ENCODE measurements at places on chromosomes 11 and 22.

- no peak for DNase-seq
Observed at GRCh38 chr11:118415739-118416068, 14.3 kb downstream of the ATP5MG start.

GRCh38 chr11:99316776-99317520 is 296.2 kb downstream of the CNTN5 start:
- no peak for DNase-seq

GRCh38 chr11:45890886-45891550 is 5.6 kb downstream of the MAPK8IP1 start:
- DNase-seq: no peak

GRCh38 chr11:71305041-71305440 is 52.7 kb upstream of the SHANK2 start:
- no peak for DNase-seq

DNA sequence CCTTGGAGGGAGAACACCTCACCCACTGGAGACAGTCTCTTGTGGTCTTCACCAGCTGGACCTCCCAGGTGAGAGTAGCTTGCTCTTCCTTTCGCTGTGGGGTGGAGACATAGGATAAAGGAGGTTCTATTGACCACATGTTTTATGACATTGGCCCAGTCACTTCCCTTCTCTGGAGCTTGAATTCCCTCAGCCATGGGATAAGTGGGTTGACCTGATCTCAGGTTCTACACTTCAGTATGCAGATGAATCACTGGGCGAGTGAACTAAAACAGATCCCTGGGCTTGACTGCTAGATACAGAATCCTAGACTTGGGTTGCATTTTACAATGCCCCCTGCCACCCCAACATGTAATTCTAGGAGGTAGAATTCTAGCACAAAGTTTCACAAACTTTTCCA is 54.8 kb upstream of the PRSS23 start:
- DNase-seq: no peak

- DNase-seq: no peak
Observed at GRCh38 chr11:125286486-125286885, 121.9 kb downstream of the PKNOX2 start.

DNA sequence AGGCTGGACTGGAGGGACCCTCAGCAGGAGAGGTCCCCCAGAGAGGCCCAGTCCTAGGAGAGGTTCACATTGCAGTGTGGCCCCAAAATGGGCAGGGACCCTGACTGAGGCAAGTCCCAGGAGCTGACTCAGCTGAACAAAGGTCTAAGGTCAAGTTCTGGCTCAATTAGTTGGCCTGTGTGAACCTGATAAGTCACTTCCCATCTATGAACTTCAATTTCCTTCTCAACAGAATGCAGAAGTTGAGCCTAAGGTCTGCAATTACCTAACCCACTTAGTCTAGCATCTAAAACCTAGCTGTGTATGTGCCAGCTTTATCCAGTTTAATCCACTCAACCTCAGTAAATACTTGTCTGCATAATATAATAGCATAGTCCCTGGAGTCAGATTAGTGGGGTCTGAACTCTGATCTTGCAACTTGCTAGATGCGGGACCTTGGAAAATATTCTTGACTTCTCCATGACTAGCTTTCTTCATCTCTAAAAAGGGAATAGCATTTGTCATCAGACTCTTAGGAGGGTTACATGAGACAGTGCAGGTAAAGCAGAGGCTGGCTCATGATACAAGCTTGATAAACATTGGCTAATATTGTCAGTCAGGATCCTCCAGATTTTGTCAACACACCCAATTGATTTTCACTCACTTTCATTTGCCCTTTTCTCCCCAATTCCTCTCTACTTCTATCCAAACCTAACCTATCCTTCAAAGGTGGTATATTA is 465.5 kb downstream of the INSC start:
- no peak for DNase-seq

DNA sequence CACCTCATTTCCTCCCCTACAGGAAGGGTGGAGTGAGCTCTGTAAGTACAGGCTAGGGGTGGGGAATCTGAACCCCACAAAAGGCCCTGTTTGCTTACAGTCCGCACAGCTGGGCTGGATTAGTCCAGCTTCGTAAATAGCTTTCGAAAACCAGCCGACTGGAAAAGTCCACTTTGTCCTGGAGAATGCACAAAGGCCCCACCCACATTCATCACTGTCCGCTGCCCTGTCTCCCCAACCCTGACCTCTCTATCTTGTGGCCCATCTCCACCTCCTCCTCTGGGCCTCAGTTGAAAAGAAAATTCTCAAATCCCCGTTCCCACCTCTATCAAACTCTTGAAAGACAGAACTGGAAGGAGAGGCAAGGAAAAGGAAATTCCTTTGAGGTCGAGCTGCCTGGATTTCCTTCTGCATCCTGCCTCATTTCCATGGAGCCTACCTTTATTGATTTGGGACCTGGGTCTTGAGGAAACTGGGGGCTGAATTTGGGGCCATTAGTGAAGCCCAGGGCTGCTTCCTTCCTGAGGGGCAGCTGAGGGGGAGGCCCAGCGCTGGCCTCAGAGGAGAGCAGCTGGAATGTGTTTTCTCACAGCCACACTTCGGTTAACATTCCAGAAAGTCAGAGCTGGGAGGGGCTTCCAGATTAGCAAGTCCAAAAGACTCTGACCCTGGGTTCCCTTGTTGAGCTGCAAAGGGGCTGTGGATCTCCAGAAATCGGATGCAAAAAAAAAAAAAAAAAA is 147.6 kb downstream of the FBXO7 start:
- no peak for DNase-seq

DNA sequence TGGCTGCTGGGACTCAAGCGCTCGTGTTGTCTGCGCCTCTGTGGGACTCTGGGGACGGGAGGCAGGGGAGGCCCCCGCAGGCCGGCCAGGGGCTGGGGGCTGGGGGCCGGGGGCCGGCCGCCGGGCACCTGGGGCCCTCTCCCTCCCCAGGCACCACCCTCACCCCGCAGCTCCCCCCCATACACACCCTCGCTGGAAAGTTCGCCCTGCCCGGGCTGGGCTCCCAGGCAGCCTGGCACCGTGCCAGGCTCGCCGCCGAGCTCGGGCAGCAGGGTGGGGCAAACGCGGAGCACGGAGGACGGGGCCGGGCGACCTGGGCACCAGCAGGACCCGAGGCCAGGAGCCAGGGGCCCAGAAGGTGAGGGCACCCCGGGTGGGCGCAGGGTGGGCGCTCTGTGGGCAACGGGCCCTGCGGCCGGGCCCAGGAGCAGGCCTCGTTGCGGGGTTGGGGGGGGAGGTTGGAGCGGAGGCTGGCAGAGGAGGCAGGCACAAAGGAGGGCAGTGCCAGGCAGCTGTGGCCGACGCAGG is 76.7 kb upstream of the WNT7B start:
- DNase-seq: peak; percentile 63

DNA sequence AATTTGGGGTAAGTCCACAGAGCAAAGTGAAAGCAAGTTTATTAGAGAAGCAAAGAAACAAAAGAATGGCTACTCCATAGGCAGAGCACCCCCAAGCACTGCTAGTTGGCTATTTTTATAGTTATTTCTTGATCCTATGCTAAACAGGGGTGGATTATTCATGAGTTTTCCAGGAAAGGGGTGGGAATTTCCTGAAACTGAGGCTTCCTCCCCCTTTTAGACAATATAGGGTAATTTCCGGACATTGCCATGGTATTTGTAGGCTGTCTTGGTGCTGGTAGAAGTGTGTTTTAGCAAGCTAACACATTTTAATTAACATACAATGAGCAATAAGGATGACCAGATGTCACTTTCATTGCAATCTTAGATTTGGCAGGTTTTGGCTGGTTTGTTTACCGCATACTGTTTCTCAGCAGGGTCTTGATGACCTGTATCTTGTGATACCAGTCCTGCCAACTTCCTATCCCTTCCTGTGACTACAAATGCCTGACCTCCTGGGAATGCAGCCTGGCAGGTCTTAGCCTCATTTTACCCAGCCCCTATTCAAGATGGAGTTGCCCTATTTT is 937 bp upstream of the C1QTNF6 start:
- DNase-seq: peak; percentile 30

- DNase-seq: no peak
Observed at GRCh38 chr11:15602047-15602446, 487.3 kb downstream of the INSC start.

- DNase-seq: no peak
Observed at GRCh38 chr22:38193580-38193979, 8.2 kb upstream of the MAFF start.

Data from CD4-positive, alpha-beta T cell treated with Interleukin-21 for 1 hour (primary cell).